ENCODE measurements at places on chromosomes 2 and 18.

DNA sequence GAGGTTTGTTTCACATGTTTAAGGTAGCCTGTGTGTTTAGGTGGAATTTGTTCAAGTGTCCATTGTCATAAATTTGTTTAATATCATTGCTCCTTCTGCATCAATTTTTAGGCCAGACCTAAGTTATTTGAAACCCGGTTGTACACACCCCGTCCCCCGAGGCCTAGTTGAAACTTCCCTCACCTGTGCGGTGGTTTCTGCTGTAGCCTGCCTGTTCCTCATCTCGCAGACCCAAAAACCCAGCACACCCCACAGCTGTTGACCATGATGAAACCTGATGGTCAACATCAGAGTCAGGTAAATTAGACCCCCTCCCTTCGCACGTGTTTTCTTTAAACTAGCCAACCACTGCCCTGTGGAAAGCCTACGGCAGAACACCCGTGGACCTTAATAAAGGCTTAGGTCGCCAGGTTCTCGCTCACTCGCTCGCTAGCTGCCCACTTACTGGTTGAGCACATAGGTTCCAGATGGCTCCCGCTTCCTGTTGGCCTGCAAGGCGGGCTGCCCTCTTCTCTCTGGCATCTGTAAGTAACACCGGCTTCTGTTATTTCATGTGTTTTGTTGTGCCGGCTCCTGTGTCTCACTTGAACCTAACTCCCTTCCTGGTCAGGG lies 64.4 kb downstream of the EML6 start:
- no peak for DNase-seq

GRCh38 chr2:184534986-184535385 lies 63.3 kb upstream of the ZNF804A start:
- no peak for DNase-seq

DNA sequence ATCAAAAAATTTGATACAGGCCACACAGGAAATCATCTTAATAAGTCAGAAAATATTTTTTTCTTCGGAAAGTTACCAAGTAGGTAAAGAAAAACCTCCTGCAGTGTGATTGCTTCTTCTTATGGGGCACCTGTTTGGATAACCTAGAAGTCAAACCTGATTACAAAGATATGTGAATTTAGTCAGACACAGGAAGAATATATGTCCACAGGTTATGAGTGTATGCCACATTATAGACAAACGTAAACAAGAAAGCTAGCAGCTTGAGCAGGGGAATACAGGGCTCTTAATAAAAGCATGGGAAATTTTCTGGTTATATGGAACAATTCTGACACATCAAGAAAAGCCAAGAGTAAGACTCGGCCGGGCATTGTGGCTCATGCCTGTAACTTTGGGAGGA lies 35.8 kb upstream of the MTCL1 start:
- no peak for DNase-seq

- no peak for DNase-seq
Measured at GRCh38 chr2:230457073-230457768, 41.2 kb downstream of the SP100 start.

- no peak for DNase-seq
Measured at GRCh38 chr2:112137516-112138158, 548 bp upstream of the FBLN7 start.

DNA sequence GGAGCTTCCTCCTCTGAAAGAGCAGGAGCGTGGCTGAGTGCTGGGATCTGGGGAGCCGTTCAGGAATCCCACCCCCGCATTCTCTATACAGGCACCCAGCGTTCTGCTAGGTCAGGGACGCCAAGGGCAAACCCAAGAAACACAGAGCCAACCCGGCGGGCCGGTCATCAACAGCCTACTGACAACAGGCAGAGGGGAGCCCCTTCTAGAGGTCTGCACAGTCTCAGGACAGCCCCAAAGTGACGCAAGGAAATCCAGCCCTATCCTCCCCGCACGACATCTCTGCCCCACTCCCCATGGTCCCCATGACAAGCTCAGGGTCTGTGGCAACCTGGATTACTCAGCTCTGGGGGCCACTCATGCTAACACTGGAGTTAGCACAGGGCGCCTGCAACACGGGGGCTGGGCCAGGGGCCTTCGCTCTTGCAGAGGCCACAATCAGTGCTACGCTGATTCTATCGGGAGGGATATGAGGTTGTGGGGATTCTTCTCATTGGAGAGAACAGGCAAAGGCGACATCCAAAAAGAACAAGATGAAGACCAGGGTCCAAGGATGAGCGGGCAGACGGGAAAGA lies 81.6 kb downstream of the PXDN start:
- DNase-seq = no peak

Data from NCI-H748 treated with DMSO at 0.1 percent for 48 hours (cell line).